ENCODE measurements at places on chromosomes 2 and 18.

GRCh38 chr2:165920748-165921147 is 32.8 kb downstream of the TTC21B start:
- no peak for DNase-seq

- DNase-seq: no peak
These were observed 102.5 kb downstream of the LYPD6B start for GRCh38 chr2:149141046-149141445.

DNA sequence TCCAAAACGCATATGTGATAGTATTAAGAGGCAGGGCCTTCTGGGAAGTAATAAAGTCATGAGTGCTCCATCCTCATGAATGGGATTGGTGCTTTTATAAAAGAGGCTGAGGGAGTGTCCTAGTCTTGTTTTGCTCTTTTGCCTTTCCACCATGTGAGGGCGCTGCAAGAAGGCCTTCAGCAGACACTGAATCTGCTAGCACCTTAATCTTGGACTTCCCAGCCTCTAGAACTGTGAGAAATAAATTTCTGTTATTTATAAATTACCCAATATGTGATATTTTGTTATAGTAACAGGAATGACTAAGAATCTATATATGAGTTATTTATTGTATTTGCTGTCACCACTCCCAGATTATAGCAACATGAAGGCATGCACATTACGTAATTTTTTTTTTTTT is 63.5 kb downstream of the PLA2R1 start:
- no peak for DNase-seq

DNA sequence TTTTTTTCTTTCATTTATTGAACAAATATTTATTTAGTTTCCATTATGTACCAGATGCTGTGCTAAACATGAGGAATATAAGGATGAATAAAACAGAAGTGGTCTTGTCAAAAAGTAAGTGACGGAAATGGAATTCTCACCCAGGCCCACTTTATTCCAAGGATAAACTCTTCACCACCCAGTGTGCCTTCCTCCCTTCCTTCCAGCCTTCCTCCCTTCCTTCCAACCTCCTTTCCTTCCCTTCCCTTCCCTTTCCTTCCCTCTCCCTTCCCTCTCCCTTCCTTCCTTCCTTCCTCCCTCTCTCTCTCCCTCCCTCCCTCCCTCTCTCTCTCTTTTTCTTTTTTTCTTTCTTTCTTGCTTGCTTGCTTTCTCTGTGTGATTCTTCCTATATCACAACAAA is 240.8 kb downstream of the DPP10 start:
- DNase-seq: no peak

GRCh38 chr2:206250041-206250897 is 24.2 kb upstream of the ZDBF2 start:
- no peak for DNase-seq

DNA sequence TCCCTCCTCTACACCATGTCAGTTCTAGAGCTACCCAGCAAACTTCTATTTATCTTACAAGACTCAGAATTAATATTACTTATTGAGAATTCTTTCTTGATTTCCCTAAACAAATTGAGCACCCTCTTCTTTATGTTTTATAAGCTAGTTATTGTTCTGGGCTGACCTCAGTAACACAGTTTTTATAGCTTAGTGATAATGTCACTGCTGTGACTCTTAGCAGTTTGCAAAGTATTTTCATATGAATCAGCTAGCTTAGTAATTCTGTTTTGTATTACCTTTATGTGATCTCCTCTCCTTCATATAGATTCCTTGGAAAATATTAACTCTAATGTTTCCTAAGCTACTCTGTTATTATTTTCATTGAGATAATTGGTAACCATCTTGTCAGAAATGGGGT is 114.9 kb downstream of the PMS1 start:
- DNase-seq: no peak

DNA sequence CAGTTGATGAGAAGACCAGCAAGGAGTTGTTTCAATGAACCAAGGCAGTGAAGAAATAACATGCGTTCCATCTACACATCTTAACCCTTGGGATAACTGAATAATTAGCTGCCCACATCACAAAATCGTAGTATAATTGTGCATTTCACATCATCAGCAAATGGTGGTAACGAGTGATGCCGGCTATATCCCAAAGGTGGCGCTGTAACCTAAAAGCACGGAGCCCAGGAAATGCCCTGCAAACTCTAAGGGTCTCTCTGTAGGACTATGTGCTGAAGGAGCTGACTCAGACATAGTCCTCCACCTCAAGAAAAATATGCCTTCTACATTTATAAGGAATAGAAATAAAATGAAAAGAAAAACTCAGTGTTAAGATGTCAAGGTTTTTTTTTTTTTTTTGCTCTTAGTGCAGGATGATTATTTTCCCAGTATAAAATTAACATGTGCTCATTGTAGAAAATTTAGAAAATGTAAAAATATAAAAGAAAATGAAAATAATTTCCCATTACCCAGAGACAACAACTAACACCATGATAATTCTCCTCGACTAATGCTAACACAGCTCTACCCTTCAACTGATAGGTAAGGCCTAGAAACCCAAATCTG is 23.1 kb upstream of the DSG3 start:
- DNase-seq: no peak

DNA sequence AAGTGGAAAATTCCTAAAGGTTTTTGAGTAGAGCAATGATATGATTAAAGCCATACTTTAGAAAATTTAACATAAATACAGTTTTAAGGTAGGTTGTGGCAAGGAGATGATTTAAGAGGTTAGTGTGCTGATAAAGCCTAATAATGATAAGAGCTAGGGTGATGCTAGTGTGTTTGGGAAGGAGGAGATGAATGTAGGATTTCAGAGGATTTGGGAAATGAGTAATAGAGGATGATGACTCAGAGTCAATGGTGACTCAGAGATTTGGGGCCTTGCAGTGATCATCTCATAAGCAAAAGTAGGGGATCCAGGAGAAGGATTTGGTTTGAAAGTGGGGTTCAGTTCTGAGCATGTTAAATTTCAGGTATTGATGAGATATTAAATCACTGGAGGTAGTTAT is 23.3 kb downstream of the STAMBP start:
- no peak for DNase-seq

- DNase-seq: no peak
These were observed 17.4 kb downstream of the FBLN7 start for GRCh38 chr2:112155331-112156151.

DNA sequence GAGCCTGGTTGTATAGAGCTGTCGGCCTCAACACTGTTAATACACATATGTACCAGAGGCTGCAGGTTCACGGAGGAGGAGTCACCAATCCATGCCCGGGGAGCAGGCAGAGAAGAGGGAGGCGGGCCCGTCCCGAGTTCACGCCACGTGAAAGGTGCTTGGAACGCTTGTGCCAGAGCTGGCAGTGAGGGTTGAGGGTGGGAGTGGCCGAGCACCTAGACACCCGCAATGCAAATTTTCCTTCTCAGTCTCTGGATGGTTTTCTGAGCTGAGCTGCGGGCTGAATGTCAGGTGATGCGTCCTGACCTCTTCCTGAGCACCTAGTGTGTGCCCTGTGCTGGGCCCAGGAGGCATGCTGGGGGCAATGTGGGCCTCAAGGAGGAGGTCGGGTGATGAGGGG is 52.2 kb downstream of the ODC1 start:
- no peak for DNase-seq

GRCh38 chr2:21406911-21407310 is 283.1 kb downstream of the TDRD15 start:
- DNase-seq: no peak

DNA sequence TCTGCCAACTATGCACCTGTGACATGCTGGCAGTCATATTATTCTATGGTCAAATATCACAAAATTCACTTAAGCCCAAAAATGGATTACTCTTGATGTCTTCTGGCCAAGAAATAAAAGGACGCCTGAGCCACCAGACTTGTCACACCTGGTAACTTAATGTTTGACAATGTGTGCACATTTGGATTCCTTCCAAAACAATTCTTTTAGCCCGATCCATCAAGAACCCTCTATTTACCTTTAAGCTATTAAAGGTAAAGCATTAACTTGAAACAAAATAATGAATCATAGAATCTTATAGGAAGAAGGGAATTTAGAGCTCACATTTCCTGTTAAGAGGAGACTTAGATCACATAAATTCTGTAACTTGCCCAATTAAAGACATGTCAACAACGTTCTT is 46.5 kb upstream of the NFU1 start:
- DNase-seq: no peak

GRCh38 chr18:4441098-4441497 is 14.0 kb downstream of the DLGAP1 start:
- no peak for DNase-seq

GRCh38 chr2:101082998-101083397 is 68.2 kb downstream of the TBC1D8 start:
- no peak for DNase-seq

DNA sequence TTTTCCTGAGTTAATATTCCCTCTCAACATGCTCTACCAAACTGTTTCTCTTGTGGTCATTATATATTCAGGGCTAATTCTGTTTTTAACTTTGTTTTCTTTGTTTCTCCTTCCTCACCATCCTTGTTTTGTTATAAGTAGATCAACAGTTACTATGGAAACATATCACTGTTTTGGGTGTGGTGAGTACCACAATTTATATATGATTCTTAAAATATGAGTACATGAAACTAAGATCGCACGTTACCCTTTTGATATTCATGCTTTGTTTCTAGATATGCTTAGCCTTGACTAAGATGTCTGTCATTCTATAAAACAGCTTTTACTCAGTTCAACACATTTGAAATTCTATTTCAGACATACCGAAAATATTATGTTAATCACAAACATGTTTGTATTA is 232.3 kb upstream of the ITGA4 start:
- DNase-seq: no peak

DNA sequence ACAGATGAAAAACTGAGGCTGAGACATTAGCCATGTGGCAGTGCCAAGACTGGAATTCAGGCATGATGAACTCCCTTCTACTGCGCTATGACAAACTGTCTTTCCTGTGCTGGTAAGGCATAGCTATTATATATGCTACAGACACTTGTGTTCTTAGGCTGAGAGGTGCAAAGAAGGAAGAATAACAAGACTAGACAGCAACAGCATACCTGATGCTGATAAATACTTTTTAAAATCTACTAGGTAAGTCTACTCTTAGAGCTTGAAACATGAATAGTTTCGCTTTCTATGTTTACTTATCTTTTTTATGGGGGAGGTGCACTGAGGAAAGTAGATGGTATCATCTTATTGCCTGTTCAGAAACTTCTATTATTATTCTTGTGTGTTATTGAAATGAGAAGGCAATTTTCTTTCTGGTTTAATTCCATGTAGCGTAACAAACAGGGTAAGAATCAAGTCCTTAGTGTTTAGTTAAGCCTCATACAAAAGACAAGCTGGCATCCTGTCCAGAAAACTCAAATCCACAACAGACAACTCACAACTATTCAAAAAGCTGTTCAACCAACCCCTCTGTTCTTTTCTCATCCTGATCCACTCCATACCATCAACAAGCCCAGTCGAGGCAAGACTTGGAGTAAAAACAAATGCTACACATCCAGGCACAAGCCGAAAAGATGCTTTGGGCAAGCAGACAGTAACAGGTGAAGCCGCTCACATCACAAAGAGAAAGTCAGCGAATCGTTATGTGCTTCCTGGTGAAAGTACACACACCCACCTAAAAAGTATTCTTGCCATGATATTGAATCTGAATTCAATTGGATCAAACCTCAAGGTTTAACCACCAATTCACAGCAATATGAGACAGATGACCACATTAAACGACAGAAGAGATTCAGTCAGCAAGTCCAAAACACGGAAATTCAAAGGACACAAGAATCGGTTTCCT is 1.5 kb downstream of the TTC32 start:
- DNase-seq: no peak

- DNase-seq: no peak
These were observed 152.3 kb downstream of the MYO5B start for GRCh38 chr18:50042611-50043010.

DNA sequence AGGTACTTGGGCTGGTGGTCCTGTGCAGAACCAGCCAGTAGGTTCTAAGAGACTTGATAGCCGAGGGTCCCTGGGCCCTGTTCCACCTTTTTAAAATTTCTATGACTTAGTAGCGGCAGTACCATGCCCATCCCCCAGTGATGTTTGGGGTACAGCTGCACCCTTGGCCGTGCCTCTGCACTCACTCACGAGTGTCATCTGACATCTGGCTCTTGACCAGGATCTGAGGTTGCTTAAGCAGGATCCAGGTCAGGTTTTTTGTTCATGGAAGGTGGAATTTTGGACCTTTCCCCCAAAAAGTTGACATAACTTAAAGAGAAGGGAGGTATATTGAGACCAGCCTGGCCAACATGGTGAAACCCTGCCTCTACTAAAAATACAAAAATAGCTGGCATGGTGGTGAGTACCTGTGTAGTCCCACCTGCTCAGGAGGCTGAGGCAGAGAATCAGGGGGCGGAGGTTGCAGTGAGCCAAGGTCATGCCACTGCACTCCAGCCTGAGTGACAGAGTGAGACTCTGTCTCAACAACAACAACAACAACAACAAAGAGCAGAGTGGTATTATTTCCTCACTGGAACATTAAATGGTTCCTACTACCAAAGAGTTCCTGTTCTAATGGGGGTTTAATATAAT is 163.6 kb downstream of the NEDD4L start:
- no peak for DNase-seq

GRCh38 chr18:79964330-79965118 is at the start of gene HSBP1L1:
TSS of gene HSBP1L1 (plus strand) at chr18:79964643. CDS start at chr18:79964736, 93 bp downstream.
- no peak for DNase-seq

DNA sequence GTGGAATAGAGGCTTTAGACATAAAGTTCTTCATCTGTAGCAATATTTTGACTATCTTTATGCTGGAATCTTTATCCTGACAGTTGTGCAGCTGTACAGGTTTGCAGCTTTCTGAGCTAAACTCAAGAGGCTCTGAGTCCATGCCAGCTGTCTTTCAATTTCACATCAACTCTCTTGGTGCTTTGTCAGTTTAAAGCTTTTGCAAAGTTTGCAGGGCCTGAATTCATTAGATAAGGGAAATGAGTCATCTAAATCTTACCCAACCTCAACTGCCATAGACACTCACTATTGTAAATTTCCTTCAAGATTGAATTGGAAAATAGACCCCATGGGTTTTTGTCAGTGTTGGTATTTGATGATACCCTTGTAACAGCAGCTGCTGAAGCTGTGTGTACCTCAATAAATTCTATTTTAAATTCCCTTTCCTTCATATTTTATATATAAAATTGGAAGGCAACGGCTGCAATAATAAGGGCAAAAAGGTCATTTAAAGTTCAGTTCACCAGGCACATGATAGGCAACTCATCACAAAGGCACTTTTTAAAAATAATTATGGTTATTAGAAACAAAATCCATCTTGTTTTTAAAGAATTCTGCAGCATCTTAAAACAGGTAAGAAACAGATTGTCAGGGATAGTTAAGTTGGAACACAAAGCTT is 169.9 kb upstream of the SLC39A10 start:
- no peak for DNase-seq

- no peak for DNase-seq
These were observed 60.9 kb upstream of the SIX2 start for GRCh38 chr2:45070113-45070652.

GRCh38 chr18:3845161-3845560 is 395.2 kb downstream of the TGIF1 start:
- no peak for DNase-seq

All from activated CD8-positive, alpha-beta memory T cell treated with anti-CD3 and anti-CD28 coated beads for 48 hours (primary cell).